Cardiac fibroblast (primary cell): ENCODE measurements at places on chromosomes 5 and 9.

DNA sequence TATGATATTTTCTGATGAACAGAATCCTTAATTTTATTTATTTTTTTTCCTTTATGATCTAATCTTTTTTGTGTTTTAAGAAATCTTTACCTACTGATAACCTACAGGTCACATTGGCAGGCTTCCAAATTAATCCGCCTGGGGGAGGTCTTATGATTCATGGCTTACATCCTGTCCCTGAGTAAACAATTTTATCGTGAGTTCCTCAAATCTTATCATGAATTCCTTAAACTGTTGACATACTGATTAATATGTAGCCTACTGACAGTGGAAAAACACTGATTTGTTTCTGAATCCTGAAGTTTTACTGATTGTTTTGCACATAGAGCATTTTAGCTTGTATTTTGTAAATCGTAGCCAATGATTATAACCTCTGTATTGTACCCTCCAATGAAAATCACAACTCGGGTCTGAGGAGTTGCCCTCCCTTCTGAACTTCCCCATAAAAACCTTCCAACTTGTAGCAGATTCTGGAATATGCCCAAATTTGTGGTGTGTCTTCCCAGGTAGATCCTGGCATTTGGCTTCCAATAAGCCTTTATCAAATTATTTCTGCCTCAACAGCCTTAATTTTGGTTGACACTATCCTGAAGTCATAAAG is 105.6 kb downstream of the VCAN start:
- peak; percentile 67 for DNase-seq

DNA sequence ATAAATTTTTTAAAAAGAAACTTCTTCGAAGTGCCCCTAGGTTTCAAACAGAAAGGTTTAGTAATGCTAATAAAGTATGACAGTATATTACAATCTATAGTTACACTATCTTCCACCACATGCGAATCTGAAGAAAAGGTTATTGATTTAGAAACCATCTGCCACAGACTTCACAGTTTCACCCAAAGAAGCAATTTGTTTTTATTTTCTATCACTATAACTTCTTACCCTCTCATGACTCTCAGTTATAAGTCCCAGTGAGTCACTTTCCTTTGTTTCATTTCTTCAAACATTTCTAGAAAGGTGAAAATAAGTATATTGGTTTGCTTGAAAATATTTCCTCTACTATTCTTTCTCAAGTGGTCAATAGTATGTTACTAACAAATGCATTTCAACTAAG is 93.6 kb downstream of the MCTP1 start:
- DNase-seq: no peak

DNA sequence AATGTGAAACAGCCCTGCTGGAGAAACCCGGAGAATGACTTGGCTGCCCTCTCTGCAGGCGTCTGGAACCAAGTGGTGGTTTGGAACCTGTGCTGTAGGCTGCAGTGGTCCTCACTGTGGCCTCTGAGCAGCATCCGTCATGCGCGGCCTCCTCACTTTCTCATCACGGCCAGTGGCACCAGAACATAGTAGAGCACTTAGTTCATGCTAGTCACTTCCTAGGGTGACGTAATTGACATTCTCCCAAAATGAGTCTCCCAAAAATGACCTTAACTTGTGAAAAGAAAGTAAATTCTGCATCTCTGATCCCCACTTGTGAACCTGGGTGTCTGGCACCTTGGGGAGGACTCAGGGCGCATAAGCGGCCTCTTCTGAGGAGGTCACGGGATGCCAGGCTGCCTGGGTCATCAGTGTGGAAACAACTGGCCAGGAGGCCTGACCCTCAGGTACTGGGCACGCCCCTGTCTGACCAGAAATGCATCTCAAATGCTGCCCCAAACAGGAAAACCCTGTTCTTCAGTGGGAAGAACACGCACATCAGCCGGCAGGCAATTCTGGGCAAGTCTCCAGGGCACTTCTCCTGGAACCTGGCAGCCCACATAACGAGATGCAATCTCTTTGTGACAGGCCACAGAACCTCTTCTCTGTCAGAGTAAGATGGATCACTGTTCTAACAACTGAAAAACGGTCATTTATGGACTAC is 36.6 kb upstream of the SPTLC1 start:
- peak; percentile 95 for DNase-seq

GRCh38 chr5:163260961-163261360 is 176.4 kb upstream of the CCNG1 start:
- DNase-seq: no peak

- DNase-seq: no peak
These were observed 38.2 kb upstream of the DMXL1 start for GRCh38 chr5:119032656-119033055.

DNA sequence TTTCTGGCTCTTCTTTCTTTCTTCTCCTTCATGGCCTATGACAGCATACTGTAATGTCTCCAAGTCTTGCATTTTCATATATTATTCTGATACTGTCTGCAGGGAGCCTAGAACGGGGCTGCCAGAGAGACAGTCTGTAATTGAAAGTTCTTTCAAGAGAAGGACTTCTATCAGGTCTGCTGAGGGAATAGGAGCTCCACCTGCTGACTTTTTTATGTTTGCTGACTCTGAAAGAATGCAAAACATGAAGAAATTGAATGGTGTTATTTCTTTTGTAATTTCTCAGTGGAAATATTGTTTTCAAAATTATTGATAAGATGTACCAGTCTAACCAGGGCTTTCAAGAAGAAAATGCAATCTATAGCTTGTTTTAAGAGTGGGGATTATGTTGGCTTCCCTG is 121.9 kb upstream of the RFX3 start:
- DNase-seq: no peak

DNA sequence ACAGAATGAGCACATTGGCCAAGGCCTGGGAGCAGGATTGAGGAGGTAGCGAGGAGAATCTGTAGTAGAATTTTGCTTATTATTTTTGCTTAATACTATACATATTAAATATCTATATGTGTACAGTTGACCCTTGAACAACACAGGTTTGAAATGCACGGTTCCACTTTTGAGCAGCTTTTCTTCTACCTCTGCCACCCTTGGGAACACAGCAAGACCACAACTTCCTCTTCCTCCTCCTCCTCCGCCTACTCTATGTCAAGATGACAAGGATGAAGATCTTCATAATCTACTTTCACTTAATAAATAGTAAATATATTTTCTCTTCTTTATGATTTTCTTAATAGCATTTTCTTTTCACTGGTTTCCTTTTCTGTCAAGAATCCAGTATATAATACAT is 541.4 kb downstream of the KCTD16 start:
- DNase-seq: no peak

- no peak for DNase-seq
These were observed 15.3 kb downstream of the NR2F1 start for GRCh38 chr5:93598091-93599000.
